Lung (tissue), 17 donors: ENCODE measurements at places on chromosomes 5 and 9.
A peak's percentile ranks its signal among the peaks of the same experiment; 100 is the strongest.

GRCh38 chr9:70534471-70534870 lies 120.0 kb upstream of the KLF9 start:
- H3K27ac ChIP-seq: no peak overlapping the region
- no peak for DNase-seq
- H3K36me3 ChIP-seq: no peaks in the 10 kb centered on the region
- no peak overlapping the region for H3K4me3 ChIP-seq
- no peaks in the 10 kb centered on the region for H3K27me3 ChIP-seq

DNA sequence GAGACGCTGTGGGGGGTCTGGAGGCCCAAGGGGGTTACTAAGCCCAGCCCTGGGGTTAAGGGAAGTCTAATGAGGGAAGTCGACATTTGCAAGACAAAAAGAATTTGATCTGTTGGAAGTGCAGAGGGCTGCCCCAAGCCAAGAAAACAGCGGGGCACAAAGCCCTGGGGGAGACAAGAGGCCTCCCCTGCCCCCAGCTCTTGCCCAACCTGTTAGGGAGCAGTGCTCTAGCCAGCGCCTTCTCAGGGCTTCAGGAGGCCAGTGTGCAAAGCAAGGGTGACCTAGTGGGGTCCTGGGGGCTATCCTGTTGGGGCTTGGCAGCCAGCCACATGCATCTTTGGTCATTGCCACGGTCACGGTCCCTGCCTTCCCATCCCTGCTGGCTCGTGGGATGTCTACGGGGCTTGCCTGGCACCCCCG lies 25.2 kb downstream of the GFI1B start:
- no peak overlapping the region for H3K27ac ChIP-seq
- H3K4me3 ChIP-seq: no peak overlapping the region
- no peaks in the 10 kb centered on the region for H3K36me3 ChIP-seq
- H3K4me1 ChIP-seq: no peaks in the 10 kb centered on the region
- no peaks in the 10 kb centered on the region for H3K27me3 ChIP-seq
- DNase-seq: no peak

- no peaks in the 10 kb centered on the region for H3K27me3 ChIP-seq
- DNase-seq: no peak
- H3K4me1 ChIP-seq: no peaks in the 10 kb centered on the region
- no peaks in the 10 kb centered on the region for H3K36me3 ChIP-seq
These were observed 580.7 kb downstream of the KIF4B start for GRCh38 chr5:155594270-155594669.

DNA sequence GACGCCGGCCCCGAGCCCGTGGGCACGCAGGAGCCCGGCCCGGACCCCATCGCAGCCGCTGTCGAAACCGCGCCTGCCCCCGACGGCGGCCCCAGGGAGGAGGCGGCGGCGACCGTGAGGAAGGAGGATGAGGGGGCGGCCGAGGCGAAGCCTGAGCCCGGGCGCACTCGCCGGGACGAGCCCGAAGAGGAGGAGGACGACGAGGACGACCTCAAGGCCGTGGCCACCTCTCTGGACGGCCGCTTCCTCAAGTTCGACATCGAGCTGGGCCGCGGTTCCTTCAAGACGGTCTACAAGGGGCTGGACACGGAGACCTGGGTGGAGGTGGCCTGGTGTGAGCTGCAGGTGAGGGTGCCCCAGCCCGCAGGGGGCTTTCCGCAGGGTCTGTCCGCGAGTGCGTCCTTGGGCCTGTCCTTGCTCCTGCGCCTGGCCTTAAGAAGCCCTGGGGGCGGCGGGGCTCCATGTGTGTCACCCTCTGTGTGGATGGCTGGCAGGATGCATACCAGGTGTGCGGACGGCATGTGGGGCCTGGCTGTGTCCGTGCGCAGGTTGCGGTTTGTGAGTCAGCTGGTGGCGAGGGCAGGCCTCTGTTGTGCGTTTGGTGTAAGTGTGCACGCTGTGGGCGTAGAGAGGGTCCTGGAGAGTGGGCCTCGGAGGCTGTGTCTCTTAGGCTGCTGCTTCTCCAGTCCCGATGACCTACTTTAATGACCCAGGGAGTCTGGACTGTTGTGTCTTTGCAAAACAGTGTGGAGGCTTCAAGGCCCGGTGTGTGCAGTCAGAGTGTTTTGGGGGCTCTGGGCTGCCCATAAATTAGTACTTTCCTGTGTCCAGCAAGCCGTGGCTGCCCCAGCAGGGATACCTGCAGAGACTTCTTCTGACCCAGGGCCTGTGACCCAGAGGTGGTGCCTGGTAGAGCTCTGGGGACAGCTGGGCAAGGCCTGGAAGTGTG lies 1.6 kb downstream of the WNK2 start:
- H3K4me1 ChIP-seq: no peaks in the 10 kb centered on the region
- H3K4me3 ChIP-seq: no peak overlapping the region
- H3K36me3 ChIP-seq: no peaks in the 10 kb centered on the region
- H3K27me3 ChIP-seq: peaks cover 23% of the 10 kb centered on the region
- H3K27ac ChIP-seq: peak overlapping the region; percentile 73

GRCh38 chr5:127040796-127041520 lies 10.6 kb upstream of the MARCHF3 start:
- no peaks in the 10 kb centered on the region for H3K4me1 ChIP-seq
- H3K36me3 ChIP-seq: no peaks in the 10 kb centered on the region
- no peak overlapping the region for H3K27ac ChIP-seq
- DNase-seq: no peak

- H3K36me3 ChIP-seq: no peaks in the 10 kb centered on the region
- no peak overlapping the region for H3K4me3 ChIP-seq
- no peaks in the 10 kb centered on the region for H3K27me3 ChIP-seq
- no peak overlapping the region for H3K27ac ChIP-seq
These were observed 89.1 kb upstream of the SPDL1 start for GRCh38 chr5:169494383-169494935.

DNA sequence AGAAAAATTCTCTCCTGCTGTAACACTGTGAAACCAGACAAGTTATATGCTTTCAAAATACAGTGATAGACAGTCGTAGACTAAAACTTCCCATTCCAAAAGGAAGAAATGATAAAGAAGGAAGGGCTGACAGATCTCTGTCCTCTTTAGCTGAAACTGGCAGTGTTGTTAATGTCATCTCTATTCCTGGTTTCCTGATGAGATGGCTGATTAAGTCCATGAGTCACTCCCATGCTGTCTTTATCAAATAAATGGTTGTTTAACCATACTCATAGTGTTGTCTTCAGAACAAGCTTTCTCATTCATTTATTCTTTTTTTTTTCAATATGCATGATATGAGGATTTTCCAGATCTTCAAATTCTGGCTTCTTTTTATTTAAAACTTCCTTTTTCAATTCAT lies 952.2 kb upstream of the WWC1 start:
- no peak overlapping the region for H3K4me3 ChIP-seq
- no peaks in the 10 kb centered on the region for H3K36me3 ChIP-seq
- no peaks in the 10 kb centered on the region for H3K4me1 ChIP-seq
- no peaks in the 10 kb centered on the region for H3K27me3 ChIP-seq
- DNase-seq: no peak

GRCh38 chr5:91302305-91302704 lies 80.8 kb downstream of the ARRDC3 start:
- H3K27ac ChIP-seq: no peak overlapping the region
- DNase-seq: no peak
- no peaks in the 10 kb centered on the region for H3K27me3 ChIP-seq
- peaks cover 1% of the 10 kb centered on the region for H3K36me3 ChIP-seq
- peaks cover 2% of the 10 kb centered on the region for H3K4me1 ChIP-seq
- H3K4me3 ChIP-seq: no peak overlapping the region

GRCh38 chr5:148653291-148653835 lies 964 bp downstream of the HTR4 start:
- peaks cover 2% of the 10 kb centered on the region for H3K4me1 ChIP-seq
- H3K27me3 ChIP-seq: peaks cover 20% of the 10 kb centered on the region
- no peak overlapping the region for H3K4me3 ChIP-seq
- no peak overlapping the region for H3K27ac ChIP-seq
- no peaks in the 10 kb centered on the region for H3K36me3 ChIP-seq
- DNase-seq: no peak

- no peak for DNase-seq
- H3K36me3 ChIP-seq: no peaks in the 10 kb centered on the region
- no peak overlapping the region for H3K4me3 ChIP-seq
- H3K27ac ChIP-seq: no peak overlapping the region
- H3K27me3 ChIP-seq: no peaks in the 10 kb centered on the region
- H3K4me1 ChIP-seq: peaks cover 16% of the 10 kb centered on the region
These were observed 13.0 kb downstream of the GLRX start for GRCh38 chr5:95809414-95809960.

GRCh38 chr5:53923961-53924360 lies 363.5 kb downstream of the NDUFS4 start:
- H3K4me3 ChIP-seq: no peak overlapping the region
- no peaks in the 10 kb centered on the region for H3K36me3 ChIP-seq

DNA sequence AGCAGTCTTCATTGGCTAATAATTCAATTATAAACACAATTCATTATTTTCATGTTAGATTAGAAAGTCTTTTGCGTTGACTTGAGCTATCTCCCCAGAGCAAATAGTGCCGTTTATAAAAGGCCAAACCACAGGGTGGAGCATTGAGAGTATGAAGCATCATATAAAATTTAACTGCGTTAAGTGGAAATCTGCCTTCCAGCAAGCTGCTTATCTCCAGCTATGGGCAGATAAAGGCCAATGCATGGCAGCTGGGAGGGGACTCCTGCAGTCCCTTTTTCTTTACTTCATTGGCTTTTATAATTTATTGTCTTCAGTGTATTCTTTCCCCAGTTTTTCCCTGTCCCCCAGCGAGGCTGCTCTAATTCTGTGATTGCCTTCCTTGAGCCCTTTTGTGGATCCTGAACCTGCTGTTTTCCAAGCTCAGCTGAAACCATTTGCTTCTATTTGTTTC lies 113.7 kb downstream of the TMEM232 start:
- DNase-seq: no peak
- no peaks in the 10 kb centered on the region for H3K36me3 ChIP-seq
- H3K27me3 ChIP-seq: no peaks in the 10 kb centered on the region
- no peak overlapping the region for H3K27ac ChIP-seq
- no peak overlapping the region for H3K4me3 ChIP-seq

- no peak overlapping the region for H3K4me3 ChIP-seq
- DNase-seq: no peak
- H3K4me1 ChIP-seq: peaks cover 10% of the 10 kb centered on the region
These were observed 30.4 kb downstream of the DUSP1 start for GRCh38 chr5:172740428-172741205.

DNA sequence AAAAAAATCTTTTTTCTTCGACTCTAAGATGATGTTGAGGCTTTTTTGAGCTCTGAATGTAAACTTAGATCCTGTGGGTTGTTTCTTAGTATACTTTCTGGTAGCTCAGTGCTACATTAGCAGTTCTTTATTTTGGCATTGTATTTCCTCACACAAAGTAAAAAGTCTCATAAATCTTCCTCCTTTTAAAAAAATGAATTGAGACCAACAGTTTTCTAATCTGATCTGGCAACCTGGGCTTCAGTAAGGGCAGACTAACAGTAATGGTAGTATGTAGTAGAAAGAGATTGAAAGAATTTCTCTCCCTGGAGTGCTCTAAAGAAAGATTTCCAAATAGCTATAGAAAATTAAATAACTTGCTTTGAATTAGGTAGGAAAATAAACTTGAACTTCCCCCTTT lies 31.4 kb downstream of the ZCCHC7 start:
- peaks cover 4% of the 10 kb centered on the region for H3K36me3 ChIP-seq
- no peaks in the 10 kb centered on the region for H3K4me1 ChIP-seq
- no peak overlapping the region for H3K4me3 ChIP-seq
- no peaks in the 10 kb centered on the region for H3K27me3 ChIP-seq
- DNase-seq: no peak

DNA sequence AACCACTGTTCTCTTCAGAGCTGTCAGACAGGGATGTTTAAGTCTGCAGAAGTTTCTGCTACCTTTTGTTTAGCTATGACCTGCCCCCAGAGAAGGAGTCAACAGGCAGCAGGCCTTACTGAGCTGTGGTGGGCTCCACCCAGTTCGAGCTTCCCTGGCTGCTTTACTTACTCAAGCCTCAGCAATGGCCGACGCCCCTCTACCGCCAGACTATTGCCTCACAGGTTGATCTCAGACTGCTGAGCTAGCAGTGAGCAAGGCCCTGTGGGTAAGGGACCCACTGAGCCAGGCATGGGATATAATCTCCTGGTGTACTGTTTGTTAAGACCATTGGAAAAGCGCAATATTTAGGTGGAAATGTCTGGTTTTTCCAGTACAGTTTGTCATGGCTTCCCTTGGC lies 229.6 kb downstream of the TMEM167A start:
- H3K4me1 ChIP-seq: peaks cover 16% of the 10 kb centered on the region
- no peak overlapping the region for H3K4me3 ChIP-seq
- H3K36me3 ChIP-seq: no peaks in the 10 kb centered on the region

GRCh38 chr9:97468658-97469448 lies 32.6 kb upstream of the TMOD1 start:
- H3K27ac ChIP-seq: peak overlapping the region; percentile 55
- H3K4me3 ChIP-seq: no peak overlapping the region
- DNase-seq: peak; percentile 83
- peaks cover 10% of the 10 kb centered on the region for H3K36me3 ChIP-seq
- no peaks in the 10 kb centered on the region for H3K4me1 ChIP-seq

DNA sequence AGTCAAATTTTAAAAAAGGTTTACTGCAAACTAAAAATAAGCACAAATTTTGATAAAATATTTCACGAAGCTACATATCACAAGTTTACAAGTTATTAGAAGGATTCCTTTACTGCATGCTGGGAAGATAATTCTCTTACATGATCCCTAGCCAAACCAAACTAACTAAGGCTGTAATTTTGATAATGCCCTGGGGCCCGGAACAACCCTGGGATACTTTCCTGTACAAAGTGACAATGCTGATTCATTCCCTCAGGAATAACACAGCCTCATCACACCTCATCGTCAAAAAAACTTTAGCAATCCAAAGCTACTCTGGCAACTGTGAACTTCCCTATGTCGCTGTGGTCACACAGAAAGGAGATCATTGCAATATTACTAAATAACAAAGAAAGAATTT lies 402.9 kb downstream of the RAB3C start:
- no peaks in the 10 kb centered on the region for H3K27me3 ChIP-seq
- H3K27ac ChIP-seq: no peak overlapping the region
- DNase-seq: no peak
- H3K36me3 ChIP-seq: peaks cover 17% of the 10 kb centered on the region
- H3K4me1 ChIP-seq: no peaks in the 10 kb centered on the region
- no peak overlapping the region for H3K4me3 ChIP-seq

DNA sequence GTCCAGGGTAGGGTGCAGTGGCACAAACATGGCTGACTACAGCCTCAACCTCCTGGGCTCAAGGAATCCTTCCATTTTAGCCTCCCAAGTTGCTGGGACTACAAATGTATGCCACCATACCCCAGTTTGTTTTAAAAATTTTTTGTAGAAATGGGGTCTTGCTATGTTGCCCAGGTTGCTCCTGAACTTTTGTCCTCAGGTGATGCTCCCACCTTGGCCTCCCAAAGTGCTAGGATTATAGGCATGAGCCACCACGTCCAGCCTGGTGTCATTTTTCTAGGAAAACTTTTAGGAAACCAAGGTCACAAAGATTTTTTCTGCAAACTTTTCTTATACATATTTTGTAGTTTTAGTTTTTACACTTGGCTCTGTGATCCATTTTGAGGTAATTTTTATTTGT lies 10.8 kb downstream of the RMI1 start:
- no peak overlapping the region for H3K4me3 ChIP-seq
- no peak for DNase-seq
- H3K27me3 ChIP-seq: no peaks in the 10 kb centered on the region
- no peak overlapping the region for H3K27ac ChIP-seq
- H3K36me3 ChIP-seq: peaks cover 3% of the 10 kb centered on the region

- peaks cover 21% of the 10 kb centered on the region for H3K4me1 ChIP-seq
- H3K4me3 ChIP-seq: no peak overlapping the region
- H3K36me3 ChIP-seq: peaks cover 2% of the 10 kb centered on the region
- H3K27me3 ChIP-seq: no peaks in the 10 kb centered on the region
These were observed 42.2 kb downstream of the F2RL2 start for GRCh38 chr5:76580981-76581380.
